ENCODE measurements at places on chromosomes 4 and X. TPM values are rescaled to one million over a fixed set of nuclear protein-coding genes. Genes with fewer than 3 reads are reported as not detected.

The GRPR gene
- total RNA-seq: 16.4 TPM

- H3K36me3 ChIP-seq: no peaks in the 10 kb centered on the region
- DNase-seq: no peak
- no peaks in the 10 kb centered on the region for H3K4me1 ChIP-seq
These were observed 425.1 kb downstream of the GPM6A start for GRCh38 chr4:175386776-175387507.

GRCh38 chr4:123350191-123350544 lies 46.4 kb upstream of the SPRY1 start:
- H3K27me3 ChIP-seq: no peaks in the 10 kb centered on the region
- H3K27ac ChIP-seq: no peak overlapping the region
- DNase-seq: no peak
- H3K36me3 ChIP-seq: no peaks in the 10 kb centered on the region

DNA sequence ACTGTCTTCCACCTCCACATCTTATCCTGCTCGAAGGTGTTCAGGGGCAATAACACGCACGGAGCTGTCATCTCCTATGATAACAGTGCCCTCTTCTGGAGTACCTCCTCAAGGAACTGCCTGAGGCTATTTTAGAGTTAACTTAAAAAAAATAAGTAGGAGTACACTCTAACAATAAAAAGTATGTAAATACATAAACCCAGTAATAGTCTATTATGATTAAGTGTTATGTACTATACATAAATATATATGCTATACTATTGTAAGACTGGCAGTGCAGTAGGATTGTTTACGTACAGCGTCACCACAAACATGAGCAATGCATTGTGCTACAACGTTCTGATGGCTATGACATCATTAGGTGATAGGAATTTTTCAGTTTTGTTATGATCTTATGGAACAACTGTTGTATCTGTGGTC lies 34.5 kb upstream of the TLR2 start:
- H3K36me3 ChIP-seq: no peaks in the 10 kb centered on the region
- H3K27ac ChIP-seq: no peak overlapping the region
- H3K4me3 ChIP-seq: no peak overlapping the region
- no peak for DNase-seq
- no peaks in the 10 kb centered on the region for H3K4me1 ChIP-seq

- no peaks in the 10 kb centered on the region for H3K36me3 ChIP-seq
- H3K4me1 ChIP-seq: peaks cover 19% of the 10 kb centered on the region
- no peaks in the 10 kb centered on the region for H3K27me3 ChIP-seq
- H3K27ac ChIP-seq: no peak overlapping the region
- no peak overlapping the region for H3K4me3 ChIP-seq
These were observed 23.9 kb upstream of the TMSB4X start for GRCh38 chrX:12950851-12951594.

Data from pancreas (tissue), 10 donors.